ENCODE measurements at places on chromosomes 13 and 19.

- DNase-seq, result no peak
These were observed 151.9 kb downstream of the ZNF737 start for GRCh38 chr19:20413705-20414104.

DNA sequence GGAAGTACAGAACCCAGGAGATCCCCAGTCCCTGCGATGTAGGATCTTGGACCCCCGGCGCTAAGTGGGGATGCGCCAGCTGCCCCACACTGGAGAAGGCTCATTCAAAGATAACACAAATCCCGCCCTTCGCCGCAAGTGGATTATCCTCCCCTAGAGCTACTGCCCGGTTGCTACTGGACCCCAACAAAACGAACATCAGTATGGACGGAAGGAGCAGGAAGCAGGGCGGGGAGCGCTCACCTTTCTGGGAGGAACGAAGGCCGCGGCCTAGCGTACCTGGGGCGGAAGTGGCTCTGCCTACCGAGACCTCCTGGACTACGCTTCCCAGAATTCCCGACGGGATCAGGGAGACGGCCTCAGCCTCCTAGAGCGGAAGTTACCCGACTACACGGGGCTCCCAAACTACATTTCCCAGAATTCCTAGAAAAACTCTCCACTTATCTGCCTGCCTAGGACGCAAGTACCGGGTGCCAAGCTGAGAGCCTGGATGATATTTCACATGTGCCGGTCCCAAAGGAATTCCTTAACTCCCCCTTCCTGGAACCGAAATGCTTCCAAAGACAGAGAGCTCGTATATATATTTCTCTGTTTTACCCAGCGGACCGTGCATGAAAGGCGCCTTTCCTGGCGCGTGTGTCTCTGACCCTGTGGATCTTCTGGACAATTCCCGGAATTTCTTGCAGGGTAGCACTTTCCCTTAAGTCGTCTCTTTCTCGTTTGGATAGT, at the start of gene ZNF112:
Gene ZNF112 (minus strand): TSS at position 298 of the 729 bp plus-strand sequence. CDS start 16,141 bp downstream, outside the sequence.
- DNase-seq, result peak; percentile 95

- DNase-seq, result no peak
These were observed 21.8 kb downstream of the NOSIP start for GRCh38 chr19:49558591-49558990.

GRCh38 chr19:31451686-31452330, 102.6 kb upstream of the TSHZ3 start:
- no peak for DNase-seq

DNA sequence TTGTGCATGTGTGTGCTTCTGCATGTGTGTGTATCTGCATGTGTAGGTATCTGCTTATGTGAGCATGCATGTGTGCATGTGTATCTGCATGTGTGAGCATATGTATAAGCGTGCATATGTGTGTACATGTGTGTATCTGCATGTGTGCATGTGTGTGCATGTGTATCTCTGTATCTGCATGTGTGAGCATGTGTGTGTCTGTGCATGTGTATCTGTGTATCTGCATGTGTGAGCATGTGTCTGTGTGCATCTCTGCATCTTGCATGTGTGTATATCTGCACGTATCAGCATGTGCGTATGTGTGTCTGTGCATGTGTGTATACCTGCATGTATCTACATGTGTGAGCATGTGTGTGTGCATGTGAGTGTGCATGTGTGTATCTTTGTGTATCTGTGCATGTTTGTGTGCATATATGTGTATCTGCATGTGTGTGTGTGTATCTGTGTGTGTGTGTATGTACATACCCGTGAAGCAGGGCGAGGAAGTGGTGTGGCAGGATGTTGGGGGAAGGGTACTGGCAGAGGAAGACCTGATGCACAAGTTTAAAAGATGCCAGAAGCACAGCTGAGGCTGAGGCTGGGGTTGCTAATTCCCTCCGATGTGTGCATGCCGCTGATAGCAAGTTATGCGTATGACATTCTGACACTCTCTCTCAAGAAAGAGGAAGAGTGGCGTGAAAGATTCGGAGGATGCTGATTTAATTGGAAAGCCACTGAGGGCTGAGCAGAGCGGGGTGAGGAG, 64.2 kb downstream of the TEX29 start:
- no peak for DNase-seq

- no peak for DNase-seq
These were observed 33.3 kb downstream of the UFM1 start for GRCh38 chr13:38382946-38383345.

- DNase-seq, result no peak
These were observed 14.0 kb downstream of the ZNF114 start for GRCh38 chr19:48283908-48284307.

DNA sequence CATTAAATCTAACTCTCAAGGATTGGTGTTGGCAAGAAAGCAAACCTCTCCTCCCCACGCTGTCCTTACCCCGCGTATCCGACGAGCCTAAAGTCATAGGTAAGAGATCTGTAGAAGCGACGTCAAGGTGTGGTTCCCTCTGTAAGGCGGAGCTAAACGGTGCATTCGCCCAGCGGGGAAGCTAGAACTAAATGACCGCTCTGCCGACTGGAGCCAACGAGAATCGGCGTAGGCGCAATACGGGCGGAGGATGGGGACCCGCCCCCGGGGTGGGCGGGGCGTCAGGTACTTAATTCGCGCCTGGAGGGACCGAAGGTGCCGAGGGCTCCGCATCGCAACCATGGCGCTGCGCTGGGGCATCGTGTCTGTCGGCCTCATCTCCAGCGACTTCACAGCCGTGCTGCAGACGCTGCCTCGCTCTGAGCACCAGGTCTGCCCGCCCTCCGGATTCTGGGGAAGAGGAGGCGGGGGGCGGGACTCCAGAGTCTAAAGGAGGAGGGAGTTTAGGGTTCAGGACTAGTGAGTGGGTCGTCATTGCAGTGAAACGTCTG, at the start of gene DHDH:
Gene DHDH (plus strand): TSS at position 318 of the 551 bp plus-strand sequence. CDS start 23 bp downstream, at position 341.
- DNase-seq, result peak; percentile 95

GRCh38 chr13:33510350-33510970, 224.9 kb upstream of the STARD13 start:
- no peak for DNase-seq

GRCh38 chr19:45473682-45474605, 6.1 kb downstream of the FOSB start:
- no peak for DNase-seq

DNA sequence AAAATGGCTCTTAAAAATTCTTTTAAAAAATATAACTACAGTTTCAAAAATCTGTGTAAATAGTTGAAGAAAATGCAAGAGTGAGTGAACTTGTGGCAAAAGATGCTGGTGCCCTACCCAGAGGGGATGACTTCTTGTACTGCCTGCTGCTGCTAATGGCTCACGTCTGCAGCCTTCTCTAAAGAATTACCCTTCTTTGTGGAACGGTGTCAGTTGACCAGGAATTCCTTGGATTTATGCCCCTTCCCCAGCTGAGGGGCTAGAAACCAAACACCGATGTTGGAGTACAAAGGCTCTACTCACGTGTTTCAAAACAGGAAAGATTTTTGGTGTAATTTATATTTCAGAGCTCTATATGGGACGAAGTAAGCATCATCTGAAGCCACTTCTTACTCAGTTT, 1582.8 kb downstream of the OLFM4 start:
- DNase-seq, result no peak

DNA sequence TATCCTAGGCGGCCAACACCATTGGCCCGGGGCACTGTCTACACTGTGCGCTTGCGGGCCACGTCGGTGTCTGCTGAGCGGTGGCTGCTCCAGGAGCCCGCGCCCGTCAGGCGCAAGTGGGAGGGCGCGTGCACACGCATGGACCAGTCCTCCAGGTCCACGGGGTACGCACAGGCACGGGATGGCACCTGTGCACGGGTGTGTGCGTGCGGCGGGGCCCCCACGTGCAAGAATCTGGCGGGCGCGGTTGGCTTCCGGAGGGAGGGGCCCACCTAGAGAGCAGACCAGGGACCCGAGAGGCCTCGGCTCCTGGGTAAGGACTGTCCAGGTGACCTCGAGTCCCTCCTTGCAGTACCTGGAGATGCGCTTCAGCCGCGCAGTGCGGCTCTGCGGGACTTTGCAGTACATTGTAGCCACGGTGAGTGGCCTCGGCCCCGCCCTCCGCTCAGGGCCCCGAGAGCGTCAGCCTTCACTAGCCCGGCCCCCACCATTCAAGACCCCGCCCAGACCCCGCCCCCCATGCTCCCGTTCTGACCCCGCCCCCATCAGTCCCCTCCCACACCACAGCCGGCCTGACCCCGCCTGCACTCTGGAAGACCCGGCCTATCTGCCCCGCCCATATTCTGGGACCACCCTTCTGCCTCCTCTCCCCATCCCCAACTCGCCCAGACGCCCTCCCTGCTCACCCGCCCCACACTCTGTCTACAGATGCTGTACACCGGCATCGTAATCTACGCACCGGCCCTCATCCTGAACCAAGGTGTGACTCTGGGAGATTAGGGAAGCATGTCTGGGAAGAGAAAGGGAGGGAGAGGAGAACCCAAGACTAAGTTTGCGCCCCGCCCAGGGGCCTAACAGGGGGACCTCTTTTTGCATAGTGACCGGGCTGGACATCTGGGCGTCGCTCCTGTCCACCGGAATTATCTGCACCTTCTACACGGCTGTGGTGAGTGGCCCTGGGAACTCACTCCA, 2.3 kb downstream of the SLC5A5 start:
- peak; percentile 39 for DNase-seq

- no peak for DNase-seq
These were observed 1.9 kb downstream of the CCNE1 start for GRCh38 chr19:29813642-29814041.

DNA sequence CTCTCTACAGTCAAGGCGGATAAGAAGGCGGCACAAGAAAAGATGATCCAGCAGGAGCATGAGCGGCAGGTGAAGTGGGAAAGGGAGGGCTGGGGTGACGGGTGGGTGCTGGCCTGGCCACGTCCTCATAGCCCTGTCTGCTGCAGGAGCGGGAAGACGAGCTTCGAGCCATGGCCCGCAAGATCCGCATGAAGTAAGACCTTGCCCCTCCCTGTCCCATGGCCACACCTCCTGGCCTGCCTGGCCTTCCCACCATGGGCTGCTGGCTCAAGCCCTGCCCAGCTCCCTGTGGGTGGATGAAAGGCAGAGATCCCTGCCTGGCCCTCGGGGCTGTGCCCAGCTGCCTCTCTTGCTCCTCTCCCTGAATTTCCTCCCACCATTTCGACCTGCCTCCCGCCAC, 7.2 kb downstream of the ZNF296 start:
- no peak for DNase-seq

DNA sequence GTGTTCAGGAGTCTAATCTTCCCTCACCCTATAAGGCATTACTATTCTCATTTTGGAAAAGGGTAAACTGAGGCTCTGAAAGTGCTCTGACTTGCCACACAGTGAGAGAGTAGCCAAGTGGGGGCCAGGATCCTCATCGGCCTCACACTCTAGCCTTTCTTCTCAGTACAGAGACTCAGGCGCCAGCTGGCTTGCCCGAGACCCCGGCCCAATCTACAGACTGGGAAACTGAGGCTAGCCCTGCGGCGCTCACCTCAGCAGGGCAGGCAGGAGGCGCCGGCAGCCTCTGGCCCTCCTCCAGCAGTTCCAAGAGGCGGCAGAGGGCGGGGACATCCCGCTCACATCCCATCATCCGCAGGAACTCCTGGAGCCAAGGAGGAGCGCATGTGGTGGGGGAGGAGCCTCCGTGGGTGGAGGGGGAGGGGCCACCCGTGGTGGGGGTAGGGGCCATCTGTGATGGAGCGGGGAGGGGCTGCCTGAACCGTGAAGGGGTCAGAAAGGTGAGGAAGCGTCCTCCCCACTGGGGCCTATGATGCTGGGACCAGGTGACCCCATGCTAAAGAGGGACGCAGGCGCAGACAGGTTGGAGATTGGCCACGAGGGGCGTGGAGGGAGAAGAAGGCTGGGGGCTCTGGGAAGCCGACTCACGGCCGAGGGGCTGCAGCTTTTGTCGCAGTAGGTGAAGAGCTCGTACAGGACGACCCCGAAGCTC, 8.7 kb upstream of the INSL3 start:
- DNase-seq, result peak; percentile 74

DNA sequence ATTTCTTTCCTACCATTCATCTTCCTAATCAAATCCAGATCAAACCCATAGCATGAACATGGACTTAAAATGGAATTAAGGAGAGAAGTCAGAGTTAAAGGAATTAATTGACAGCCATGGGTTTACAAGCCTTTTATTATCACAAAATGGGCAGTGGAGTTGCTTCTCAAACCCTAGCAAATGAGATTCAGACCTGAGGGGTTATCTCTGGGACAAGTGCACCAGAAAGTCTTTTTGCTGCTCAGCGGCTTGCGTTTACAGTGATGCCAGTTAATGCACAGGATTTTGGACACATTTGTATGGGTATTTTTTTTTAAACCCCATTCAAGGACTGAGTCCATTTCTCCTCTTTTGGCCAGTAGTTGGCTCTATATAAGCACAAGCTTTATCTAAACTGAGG, 503.0 kb downstream of the EFNB2 start:
- no peak for DNase-seq

DNA sequence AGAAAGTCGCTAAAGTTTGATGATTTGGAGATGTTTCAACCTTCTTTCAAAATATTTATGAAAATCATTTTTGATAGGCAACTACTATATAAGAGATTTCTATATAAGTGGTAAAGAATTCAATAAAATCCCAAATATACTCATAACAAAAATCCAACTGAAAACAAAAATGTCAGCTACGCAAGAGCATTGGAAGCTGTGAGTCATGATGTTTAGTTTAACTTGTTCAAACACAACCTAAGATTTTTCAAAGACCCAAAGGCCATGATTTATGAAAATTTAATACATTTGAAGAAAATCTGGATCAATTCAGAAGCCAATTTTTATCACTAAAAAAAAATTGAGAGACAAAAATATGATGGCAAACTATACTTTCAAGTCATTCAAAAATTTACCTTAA, 226.6 kb downstream of the MZT1 start:
- no peak for DNase-seq

- no peak for DNase-seq
These were observed 6.2 kb downstream of the PHLDB3 start for GRCh38 chr19:43498233-43498842.

DNA sequence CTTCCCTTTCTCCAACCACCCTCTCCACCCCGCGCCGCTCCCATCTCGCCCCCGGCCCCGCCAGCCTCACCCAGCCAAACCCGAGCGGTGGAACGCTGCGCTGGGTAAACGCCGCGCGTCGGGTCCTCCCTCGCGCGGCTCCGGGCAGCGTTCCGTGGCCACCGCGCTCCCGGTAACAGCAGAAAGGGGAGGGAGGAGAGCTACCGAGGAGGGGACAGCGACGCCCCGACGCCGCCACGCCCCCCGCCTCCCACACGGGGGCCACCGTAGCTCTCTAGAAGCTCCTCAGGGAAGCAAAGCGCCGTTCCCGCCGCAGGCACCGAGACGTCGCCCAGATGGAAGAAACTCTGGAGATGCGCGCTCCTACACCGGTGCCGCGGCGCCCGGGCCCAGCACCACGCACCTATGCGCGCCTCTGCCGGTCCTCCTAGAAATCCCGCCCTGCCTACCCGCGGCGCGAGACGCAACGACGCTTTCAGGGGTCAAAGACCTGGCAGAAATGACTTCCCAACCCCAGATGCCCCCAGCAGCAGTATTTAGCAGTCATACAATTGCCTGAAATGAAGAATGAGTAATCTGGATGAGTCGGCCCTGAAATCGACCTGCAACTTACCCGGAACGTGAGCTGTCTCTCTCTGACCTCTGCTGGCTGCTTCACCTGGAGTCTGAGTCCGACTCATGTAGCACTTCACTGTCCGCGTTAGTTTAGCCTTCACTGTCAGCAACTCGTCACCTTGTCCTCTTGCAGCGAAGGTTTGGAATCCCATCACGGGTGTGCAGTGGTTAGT, at the start of gene RUBCNL:
Gene RUBCNL (minus strand): TSS at position 189 of the 788 bp plus-strand sequence. CDS start 14,777 bp downstream, outside the sequence.
- DNase-seq, result peak; percentile 84
